ENCODE measurements at places on chromosomes 1 and 21.
A peak's percentile ranks its signal among the peaks of the same experiment; 100 is the strongest.

DNA sequence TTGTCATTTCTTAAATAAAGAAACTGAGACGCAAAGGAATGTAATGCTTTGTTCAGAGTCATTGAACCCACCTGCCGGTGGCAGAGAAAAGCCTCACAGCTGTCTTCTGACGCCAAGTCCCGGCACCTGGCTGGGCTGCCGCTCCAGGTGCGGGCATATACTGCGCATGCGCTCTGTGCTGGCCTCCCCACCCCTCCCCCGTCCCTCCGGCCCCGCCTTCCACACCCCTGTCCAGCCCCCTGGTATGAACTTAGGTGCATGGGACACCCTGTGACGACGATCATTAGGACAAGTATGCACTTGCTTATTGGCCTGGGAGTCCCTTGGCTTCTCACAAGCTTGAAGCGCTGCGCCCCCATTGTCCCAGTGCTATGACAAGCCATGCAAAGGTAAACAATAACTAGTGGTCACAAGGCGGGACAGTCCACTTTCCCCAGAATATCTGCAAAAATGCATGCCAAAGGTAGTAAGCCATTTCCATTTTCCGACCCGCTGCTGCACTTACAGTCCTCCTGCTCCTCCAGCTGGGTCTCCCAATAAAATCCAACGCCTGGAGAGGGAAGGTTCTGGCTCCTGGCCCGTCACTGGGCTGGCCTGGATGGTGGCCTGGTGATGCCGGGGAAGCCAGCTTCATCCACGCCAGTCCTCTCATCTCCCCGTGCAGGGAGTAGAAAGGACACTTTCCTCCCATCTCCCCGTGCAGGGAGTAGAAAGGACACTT is 100.4 kb downstream of the PSMG1 start:
- DNase-seq: no peak

DNA sequence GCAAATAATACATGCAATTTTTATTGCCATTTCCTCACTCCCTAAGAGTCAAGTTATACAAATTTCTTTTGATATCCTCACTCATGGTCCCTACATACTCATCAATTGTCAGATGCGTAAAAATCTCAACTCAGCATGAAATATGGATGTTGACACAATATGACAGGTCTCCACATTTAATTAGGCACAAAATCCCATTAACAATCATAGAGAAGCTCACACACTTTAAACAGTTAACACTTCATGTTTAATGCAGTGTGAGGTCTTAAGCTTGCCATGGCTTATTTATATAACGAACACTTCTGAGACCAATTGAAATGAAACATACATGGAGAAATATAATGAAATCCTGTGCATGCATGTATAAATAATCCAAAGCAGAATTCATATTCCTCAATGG is 58.6 kb downstream of the GREM2 start:
- no peak for DNase-seq

GRCh38 chr1:31005198-31005597 is 60.3 kb downstream of the PUM1 start:
- DNase-seq: no peak

DNA sequence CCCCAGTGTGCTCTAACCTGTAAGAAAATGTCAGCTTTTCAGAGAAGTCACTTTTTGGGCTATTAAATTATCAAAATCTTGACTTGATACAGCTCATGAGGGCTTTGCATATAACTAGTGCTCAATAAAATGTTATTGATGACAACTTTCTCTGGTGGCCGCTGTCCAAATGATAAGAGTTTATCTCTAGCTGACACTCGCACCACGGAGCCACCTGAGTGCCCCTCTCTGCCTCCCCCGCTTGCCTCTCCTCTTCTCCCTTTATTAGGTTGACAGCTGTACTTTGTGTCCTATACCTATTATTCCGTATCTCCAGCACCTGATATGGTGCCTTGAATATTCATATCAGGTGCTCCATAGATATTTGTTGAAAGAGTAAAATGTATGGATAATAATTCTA is 82.8 kb downstream of the PHTF1 start:
- DNase-seq: no peak

- DNase-seq: no peak
These were observed 858.0 kb downstream of the USP25 start for GRCh38 chr21:16587681-16588375.

DNA sequence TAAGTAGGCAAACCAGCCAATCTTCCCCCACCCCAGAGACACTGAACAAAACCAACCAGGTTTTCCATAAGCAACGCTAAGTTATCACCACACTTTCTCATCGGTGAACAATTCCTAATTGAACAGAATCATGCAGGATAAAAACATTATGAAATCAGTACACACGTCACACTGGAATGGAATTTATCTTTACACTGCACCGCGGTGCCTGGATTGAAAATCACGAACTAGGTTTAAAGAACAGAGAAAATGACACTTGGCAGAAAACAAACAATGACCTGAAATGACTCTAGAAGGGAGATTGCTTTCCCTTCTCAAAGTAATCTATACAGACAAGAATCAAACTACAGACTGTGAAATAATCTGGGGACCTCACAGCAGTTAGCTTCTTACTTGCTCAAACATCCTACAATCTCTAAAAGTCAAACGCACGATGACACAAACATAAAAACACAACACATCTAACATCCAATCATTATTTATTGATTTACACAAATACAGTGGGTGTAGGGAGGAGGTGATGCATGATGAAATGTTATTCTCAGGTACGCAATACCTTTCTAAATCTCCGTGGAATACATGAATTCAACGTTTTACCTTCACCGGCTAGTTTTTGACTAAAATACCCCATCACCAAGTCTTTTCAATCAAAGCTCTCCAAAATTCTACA is 1.9 kb downstream of the EIF4G3 start:
- no peak for DNase-seq

- no peak for DNase-seq
These were observed 69.2 kb downstream of the SCCPDH start for GRCh38 chr1:246793356-246793896.

DNA sequence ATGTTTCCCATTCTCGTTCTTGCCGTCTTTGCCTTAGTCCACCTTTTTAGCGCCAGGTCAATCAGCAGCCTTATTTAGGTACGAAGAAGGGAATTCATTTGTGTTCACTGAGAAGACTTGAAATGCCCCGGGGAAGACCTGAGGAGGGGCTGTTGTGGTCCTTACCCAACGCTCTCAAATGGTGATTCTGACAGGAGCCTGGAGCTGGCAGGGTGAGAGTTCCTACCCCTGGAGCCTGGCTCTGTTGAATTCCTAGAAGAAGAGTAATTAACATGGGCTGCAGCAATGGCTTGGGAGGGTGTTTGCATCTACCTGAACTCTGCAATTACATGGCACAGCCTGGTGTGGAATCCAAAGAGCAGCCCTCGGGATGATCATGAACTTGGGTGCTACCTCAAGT is 76.9 kb upstream of the DSCAM start:
- no peak for DNase-seq

GRCh38 chr1:241615043-241615974 is 24.9 kb downstream of the CHML start:
- DNase-seq: no peak

GRCh38 chr1:170659399-170660035 is 4.4 kb upstream of the PRRX1 start:
- DNase-seq: no peak

- no peak for DNase-seq
These were observed 21.3 kb downstream of the ATPAF1 start for GRCh38 chr1:46646844-46647243.

GRCh38 chr1:51527144-51527543 is 8.1 kb upstream of the EPS15 start:
- no peak for DNase-seq

GRCh38 chr1:26148887-26149286 is 10.0 kb upstream of the FAM110D start:
- DNase-seq: no peak

GRCh38 chr1:218699421-218699820 is 354.3 kb downstream of the TGFB2 start:
- no peak for DNase-seq

GRCh38 chr1:67647036-67647798 is 37.8 kb upstream of the GADD45A start:
- no peak for DNase-seq

DNA sequence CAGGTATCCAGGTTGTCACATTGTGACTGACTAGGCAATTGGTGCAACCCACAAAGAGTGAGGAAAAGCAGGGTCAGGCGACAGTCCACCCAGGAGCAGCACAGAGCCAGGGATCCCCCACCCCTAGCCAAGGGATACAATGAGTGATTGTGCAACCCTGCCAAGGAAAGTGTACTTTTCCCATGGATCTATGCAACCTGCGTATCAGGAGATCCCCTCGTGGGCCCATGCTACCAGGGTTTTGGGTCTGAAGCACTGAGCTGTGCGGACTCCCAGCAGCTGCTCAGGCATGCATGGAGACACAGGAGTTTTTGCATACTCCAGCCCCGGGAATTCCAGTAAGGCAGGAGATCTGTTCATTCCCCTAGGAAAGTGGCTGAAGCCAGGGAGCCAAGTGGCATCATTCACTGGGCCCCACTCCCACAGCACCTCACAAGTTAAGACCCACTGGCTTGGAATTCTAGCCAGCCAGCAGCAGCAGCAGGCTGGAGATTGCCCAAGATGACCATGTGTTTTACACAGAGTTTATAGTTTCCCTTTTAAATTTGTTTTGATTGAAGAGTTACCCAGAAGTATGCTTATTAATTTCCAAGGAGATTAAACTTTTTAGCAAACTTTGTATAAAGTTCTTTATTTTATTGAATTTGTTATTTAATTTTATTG is 136.0 kb downstream of the LTN1 start:
- DNase-seq: no peak

DNA sequence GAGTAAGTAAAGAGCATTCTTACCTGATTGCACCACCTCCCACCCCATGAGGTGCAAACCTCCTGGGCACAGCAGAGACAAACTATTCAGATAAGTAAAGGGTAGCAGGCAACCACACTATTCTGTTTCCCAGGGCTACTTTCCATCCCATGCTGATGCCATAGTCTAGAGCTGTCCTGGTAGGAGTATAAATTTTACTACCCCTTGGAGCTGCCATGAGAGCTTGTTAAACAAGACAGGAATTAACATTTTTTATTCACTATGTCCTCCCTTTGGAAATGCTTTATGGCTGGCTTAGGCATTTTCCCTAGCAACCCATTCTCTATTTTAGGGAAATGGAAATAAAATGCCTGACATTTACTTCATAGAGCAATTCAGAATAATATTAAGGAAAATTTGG is 324.6 kb upstream of the USP25 start:
- DNase-seq: no peak

DNA sequence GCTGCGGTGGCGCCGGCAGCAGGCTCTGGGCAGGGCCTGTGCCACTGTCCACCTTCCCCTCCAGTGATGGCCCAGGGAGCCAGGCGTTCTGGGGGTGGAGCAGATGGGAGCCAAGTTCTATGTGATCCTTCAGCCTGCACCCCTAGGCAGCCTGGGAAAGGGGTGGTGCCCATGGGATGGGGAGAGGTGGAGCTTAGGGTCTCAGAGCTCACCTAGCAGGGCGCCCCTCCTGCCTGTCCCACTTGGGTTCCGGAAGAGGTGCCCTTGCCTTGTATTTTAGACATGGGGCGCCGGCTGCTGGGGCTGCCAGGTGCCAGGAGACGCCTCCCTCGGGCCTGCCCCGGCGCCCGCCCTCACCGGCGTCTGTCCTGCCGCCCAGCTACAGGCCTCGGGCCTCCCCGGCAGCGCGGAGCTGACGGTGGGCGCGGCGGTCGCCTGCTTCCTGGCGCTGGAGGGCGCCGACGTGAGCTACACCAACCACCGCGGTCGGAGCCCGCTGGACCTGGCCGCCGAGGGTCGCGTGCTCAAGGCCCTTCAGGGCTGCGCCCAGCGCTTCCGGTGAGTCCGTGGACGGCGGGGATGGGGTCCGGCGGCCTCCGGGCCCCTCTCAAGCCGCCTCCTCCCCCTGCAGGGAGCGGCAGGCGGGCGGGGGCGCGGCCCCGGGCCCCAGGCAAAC is 3.1 kb upstream of the MMP23B start:
- no peak for DNase-seq

DNA sequence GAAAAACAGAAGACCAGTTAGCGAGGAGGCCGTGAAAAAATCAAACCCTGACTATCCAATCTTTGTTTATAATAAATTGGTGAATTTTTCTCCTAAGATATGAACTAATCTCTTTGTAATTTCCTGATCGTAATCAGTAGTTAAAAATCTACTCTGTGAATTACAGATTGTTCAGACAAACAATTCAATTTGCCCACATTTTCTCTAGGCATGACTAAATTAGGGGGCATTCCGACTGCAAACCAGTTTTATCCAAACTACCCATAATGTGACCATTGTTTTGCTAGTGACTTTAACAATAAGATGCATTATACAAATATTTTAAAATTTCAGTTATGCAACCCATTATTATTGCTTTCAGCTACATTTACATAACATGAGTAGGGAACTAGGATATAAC is 546.9 kb upstream of the ADAMTS5 start:
- no peak for DNase-seq

DNA sequence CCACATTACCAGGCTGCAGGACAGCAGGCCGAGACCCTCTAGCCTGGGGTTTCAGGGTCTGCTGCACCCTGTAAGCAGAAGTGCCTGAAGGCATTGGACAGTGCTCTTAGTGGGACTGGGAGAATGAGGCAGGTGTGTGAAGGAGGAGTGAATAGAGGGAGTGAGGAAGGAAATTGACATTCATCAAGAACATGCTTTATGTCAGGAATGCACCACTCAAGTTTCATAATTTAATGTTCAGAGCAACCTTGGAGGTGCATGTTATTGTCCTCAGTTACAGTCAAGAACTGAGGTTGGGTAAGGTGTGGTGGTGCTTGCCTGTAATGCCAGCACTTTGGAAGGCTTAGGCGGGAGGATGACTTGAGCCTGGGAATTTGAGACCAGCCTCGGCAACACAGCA is 11.7 kb upstream of the GPR37L1 start:
- DNase-seq: no peak

DNA sequence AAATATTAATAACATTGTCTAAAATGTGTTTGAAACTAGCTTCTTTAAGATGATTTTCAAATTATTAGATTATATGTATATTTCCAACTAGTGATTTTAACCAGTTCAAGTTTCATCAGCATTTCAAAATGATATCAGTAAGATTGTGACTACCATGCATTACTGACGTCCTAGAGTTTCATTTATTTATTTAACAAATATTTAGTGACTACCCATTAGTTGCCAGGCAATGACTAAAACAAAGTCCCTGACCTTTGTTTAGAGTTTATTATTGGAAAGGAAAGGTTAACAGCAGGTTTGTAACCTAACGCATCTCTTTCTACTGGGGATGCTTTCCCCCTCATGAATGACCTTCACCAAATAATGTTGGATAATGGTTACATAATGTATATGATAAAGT is 7.6 kb upstream of the C4BPB start:
- DNase-seq: no peak

GRCh38 chr1:243686159-243686558 is 163.9 kb downstream of the AKT3 start:
- no peak for DNase-seq

GRCh38 chr1:58854576-58854975 is 70.7 kb upstream of the JUN start:
- no peak for DNase-seq

- peak; percentile 72 for DNase-seq
These were observed 63.4 kb upstream of the COA6 start for GRCh38 chr1:234309598-234310459.

GRCh38 chr1:109246141-109246551 is 3.2 kb upstream of the CELSR2 start:
- no peak for DNase-seq

GRCh38 chr1:9066945-9067807 is 2.3 kb downstream of the SLC2A5 start:
- no peak for DNase-seq
